ENCODE measurements at places on chromosomes 3 and 15.
A peak's percentile ranks its signal among the peaks of the same experiment; 100 is the strongest.

DNA sequence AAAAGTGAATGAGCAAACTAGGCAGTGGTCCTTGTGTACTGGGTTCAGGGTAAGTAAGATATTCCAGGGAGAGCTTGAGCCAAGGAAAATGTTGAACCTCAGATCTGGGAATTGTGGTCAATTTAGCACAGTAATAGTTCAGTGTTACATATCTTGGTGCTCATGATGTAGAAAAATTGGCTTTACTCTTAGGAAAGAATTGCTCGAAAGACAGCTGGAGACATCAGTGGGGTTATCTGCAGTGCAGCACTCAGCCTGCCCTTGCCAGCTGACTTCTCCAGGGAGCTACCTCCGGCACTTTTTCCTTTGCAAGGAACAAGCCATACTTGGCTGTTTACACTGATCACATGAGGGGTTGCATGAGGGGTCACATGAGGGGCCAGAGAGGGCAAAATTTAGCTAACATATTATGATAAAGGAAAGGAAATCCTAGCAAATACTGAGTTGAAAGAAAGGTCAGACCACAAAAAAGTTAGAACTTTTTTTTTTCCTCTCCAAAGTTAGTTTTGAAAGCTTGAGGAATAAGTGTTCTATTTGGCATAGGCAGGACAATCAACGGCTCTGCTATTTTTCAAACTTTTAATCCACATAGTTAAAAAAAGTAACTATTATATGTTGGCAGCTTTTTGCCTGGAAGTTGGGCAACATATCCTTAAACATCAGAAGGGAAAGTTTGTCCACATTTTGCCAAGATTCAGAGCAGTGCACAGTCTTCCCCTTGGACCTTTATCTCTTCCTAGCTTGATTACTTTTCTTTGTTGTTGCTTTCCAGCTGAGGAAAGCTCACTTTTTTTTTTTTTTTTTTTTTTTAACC is 92.4 kb downstream of the COL6A6 start:
- DNase-seq = no peak

- no peak for DNase-seq
These were observed at the start of gene CYP1A1 for GRCh38 chr15:74725225-74725774. Gene CYP1A1, minus strand, starts transcription at chr15:74725528. Its CDS starts 2,431 bp downstream, at chr15:74723097.

- DNase-seq = no peak
These were observed 8.3 kb downstream of the SEMA3G start for GRCh38 chr3:52436500-52437149.

- DNase-seq = no peak
These were observed 261.1 kb downstream of the ARRDC4 start for GRCh38 chr15:98221577-98221976.

- DNase-seq = no peak
These were observed 48.1 kb upstream of the CRBN start for GRCh38 chr3:3227640-3228039.

GRCh38 chr3:197394464-197395321 is 96.3 kb upstream of the DLG1 start:
- DNase-seq = no peak

GRCh38 chr15:68154923-68155559 is 50.1 kb downstream of the CALML4 start:
- peak; percentile 2 for DNase-seq

DNA sequence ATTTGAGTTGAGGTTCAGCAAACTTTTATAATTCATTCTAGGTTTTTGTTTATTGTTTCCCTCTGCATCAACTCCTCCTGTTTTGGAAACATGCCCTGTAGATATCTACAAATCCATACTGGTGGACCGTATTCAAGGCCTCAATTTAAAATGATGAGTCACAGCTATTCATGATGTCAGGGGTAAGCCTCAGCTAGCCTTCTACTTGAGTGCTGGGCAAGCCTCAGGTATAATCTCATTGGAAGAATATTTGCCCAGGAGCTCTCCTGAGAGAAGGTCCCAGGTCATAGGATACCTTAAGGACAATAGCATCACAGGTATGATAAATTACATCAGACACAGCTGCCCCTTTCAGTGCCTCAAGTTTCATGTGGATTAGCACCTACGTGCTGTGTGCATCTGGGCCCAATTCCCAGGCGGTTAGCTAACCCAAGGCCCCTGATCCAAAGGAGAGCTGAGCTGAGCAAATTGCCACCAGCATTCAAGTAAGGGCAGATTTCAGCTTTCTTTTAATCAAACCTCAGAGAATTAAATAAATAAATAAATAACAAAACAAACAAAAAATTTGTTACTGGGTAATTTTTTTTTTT is 87.5 kb downstream of the KCNMB2 start:
- peak; percentile 13 for DNase-seq

- DNase-seq = no peak
These were observed 19.5 kb downstream of the SHF start for GRCh38 chr15:45168286-45168685.

GRCh38 chr3:249587-250262 is 53.2 kb downstream of the CHL1 start:
- DNase-seq = no peak

DNA sequence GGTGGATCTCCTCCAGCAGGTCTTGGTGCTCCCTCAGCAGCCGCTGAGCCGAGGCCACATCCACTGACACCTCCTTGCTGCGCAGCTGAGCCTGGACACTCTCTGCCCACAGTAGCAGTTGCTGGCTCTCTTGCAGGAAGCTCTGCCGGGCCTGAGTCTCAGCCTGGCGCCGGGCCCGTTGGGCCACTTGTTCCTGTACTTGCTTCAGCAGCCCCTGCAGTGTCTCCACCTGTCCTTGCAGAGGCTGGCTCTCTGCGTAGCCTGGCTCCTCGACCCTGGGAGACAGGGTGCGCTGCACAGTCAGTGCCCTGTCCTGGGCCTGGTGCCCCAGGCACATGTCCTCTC is 15.5 kb downstream of the SPTBN5 start:
- no peak for DNase-seq

DNA sequence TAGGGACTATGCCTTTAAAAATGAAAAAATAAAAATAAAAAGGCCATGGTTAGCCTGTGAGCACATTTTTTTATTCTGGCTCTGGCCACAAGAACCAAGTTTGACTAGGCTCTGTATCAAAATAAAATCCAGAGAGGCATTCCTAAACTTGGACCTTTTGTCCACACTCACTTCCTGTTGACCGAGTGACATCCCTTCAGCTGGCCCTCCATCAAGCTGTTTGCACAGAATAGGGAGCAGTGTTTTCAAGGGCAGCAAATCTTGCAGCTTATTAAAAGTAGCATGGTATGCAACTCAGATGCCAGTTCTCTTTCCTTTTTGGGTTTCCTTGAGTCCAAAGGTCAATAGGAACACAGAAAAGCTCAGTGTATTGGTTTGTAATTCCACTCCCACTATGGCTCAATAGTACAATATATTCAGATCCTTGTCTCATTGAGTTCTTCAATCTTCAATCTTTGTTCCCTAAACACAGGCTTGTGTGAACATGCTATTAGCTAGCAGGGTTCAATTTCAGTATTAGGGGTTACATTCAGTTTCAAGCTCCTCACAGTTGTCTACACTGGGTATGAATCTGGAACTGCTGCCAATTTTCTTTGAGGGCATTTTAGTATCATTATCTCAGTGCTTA is 244.5 kb downstream of the RBMS3 start:
- DNase-seq = peak; percentile 52

DNA sequence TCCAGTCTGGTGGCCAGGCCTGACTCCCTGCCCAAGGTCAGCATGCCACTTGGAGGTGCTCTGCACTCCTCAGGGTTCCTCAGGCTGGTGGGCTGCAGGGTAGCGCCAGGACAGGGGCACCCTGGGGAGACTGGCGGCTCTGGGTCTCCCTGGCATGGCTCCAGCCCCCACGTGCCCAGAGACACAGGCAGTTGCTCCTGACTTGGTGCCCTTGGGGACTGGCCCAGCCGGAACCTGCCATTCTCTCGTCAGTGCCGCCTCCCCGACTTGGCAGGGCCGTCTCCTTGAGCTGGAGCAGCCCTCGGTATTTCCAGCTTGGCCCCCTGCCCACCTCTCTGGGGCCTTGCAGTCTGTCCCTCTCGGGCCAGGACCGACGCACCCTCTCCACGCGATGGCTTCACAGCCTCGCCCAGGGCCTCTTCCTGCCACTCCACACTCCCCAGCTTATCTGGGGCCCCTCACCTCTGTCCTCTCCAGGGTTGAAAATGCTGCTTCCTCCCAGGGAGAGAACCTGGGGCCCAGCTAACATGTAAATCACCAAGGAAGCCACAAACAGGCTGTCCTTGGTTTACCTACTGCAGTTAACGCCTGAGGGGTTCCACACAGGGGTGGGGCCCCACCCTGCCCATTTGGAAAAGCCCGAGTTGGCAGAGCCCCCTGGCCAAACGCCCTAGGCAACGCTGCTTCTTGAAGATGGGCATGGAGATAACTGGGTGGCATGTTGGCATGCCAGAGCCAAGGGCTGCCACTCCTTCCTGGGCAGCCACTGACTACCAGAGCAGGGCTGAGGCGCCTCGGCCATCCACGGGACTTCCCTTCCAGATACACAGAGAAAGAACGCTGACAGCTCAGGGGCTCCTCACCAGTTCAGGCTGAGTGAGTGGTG is 61.4 kb downstream of the SMAD6 start:
- DNase-seq = no peak

GRCh38 chr15:41789236-41789635 is 15.0 kb downstream of the MAPKBP1 start:
- peak; percentile 77 for DNase-seq

DNA sequence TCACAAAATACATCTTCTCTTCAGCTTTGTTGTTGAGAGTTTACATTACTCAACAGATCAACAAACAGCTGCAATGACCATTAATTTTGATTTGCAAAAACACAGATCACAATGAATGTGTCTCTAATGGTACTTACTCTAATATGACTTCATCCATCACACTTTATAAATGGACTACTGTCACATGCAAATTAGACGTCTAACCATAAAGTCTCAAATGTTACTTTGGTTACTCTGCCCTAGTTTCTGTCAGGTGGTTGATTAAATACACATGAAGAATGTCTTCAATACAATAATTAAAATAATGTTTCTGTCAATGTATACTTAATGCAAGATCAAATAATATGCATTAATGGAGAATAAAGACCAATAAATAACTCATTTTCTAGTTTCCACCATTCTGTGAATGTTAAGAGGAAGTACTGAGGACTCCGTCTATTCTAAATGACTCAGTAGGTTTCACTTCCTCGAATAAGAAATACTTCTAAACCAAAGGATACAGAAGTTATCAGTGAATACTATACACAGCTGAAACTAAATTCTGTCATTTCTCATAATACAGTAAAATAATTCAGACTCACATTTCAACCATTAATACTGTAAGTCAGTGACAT is 145.8 kb downstream of the CBLB start:
- no peak for DNase-seq

DNA sequence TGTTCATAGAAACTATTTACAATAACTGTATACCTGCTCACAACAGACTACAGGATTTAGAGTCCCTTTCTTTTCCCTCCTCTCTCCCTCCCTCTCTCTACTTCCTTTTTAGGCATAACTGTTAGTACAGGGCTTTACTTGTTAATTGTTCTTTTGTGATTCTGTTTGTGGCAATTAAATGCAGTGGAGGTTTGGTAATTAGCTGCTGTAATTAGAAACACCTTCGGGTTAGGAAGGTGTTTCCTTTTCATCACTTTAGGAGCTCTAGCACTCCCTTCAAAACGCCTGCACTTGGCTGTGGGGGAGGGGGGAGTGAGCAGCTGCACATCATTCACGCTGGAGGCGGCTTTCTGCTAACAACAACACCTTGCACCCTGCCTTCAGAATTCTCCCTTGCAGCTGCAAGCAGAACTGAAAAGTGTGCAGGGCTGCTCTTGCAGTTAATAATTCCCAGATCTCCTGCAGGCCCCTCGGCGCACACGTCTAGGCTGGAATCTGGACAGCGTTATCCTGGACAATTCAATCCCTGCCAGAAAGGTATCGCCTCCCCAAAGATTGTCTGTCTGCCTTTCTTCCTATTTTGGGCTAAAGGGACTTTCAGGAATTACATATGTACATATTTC is 242.6 kb upstream of the RGMA start:
- no peak for DNase-seq

- DNase-seq = peak; percentile 50
These were observed 9.1 kb downstream of the LINS1 start for GRCh38 chr15:100592898-100593297.

DNA sequence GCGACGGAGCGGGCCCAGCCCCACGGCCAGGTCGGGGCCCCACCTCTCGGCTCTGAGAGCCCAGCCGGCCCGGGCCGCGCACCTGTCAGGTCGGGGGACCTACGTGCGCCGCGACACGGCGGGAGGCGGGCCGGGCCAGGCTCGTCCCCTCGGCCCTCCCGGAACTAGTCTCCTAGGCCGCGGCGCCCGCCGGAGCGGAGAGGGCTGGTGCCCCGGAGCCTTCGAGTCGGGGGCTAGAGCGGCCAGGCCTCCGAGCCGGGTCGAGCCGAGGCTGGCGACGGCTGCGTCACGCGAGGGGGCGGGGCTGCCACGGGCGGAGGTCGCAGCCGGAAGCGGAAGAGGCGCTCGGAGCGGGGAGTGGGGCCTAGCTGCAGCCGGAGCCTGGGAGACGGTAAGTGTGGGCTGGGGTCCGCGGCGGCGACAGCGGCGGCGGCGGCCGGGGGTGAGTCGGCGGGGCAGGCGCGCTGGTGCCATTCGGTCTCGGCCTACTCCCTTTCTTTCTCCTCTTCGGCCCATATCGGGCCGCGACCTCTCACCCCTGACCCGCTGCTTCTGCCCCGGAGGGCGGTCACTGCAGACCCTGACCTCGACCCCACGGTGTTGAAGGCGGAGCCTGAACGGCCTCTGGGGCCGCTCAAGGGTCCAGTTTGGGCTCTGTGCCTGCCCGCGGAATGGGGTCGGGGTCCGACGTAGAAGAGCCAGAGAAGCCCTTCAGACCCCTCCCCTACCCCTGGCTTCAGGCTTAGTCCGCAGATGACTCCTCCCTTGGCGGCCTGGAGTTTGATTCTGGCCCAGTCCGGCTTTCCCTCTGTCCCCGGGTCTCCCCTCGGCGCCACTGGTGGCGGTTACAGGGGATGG is at the start of gene CLK3:
Gene CLK3, plus strand, starts transcription at position 329 of the 858 bp plus-strand sequence. CDS start 3,361 bp downstream, outside the sequence.
- DNase-seq = peak; percentile 67

GRCh38 chr3:110099711-110100110 is 762.4 kb upstream of the DPPA4 start:
- DNase-seq = no peak

GRCh38 chr15:97585408-97585807 is 375.1 kb upstream of the ARRDC4 start:
- DNase-seq = no peak

DNA sequence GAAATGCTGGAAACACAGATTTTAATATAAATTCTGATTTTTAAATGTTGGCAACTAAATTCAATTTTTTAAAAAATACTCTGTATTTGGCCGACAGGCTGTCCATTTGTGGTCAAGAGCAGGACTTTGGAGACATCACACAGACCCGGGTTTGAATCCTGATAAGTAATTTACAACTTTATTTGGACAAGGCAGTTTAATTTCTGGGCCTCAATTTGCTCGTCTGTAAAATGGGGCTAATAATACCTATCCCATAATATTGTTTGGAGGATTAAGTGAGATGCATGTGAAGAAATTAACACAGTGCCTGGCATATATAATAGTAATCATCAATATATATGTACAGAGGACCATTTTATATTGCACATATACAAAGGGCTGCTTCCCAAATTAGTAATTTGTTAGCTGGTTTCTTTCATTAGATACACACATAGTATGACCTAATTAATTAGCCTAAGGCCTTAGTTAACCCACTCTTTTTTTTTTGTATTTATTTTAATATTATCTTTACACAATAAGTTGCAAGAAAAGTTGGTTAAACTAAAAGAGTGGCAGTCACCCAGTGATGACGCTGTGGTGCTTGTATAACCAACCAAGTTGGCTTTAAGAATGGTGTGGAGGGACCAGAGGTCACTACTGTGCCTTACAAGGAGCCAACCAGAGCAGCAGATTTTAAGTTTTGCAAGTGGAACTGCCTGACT is 665 bp downstream of the PIGB start:
- DNase-seq = no peak

- DNase-seq = no peak
These were observed 131.1 kb upstream of the BFSP2 start for GRCh38 chr3:133268726-133269134.
